Stimulated activated CD8-positive, alpha-beta memory T cell treated with anti-CD3 and anti-CD28 coated beads, Interleukin-2, amount 100 ng/mL, for 1 hour (primary cell): ENCODE measurements at places on chromosomes 7 and 10.

DNA sequence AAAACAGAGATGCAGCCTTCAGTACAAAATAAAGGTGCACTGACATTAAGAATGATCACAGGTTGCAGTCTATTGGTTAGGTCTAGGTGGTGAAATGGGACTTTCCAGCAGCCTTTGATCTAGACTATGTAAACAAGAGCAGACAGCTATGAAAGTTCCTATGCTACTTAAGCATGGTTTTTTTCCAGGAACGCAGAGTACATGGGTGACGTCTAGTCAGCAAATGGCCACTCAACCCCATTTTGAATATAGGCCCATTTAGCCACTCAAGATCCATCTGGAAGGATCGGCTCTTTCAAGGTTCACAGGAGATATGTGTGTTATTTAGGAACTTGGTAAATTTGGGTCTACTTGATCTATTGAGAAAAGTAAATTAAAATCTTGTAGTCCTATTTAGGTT is 1424.6 kb upstream of the LRRTM3 start:
- no peak for DNase-seq

GRCh38 chr10:72353028-72353964 is 1.4 kb downstream of the DNAJB12 start:
- no peak for DNase-seq

- DNase-seq: no peak
Measured at GRCh38 chr10:87651801-87652200, 7.9 kb upstream of the PAPSS2 start.

GRCh38 chr10:93495654-93496321 is 624 bp upstream of the CEP55 start:
- DNase-seq: no peak

GRCh38 chr7:79176859-79177477 is 276.5 kb downstream of the MAGI2 start:
- no peak for DNase-seq

DNA sequence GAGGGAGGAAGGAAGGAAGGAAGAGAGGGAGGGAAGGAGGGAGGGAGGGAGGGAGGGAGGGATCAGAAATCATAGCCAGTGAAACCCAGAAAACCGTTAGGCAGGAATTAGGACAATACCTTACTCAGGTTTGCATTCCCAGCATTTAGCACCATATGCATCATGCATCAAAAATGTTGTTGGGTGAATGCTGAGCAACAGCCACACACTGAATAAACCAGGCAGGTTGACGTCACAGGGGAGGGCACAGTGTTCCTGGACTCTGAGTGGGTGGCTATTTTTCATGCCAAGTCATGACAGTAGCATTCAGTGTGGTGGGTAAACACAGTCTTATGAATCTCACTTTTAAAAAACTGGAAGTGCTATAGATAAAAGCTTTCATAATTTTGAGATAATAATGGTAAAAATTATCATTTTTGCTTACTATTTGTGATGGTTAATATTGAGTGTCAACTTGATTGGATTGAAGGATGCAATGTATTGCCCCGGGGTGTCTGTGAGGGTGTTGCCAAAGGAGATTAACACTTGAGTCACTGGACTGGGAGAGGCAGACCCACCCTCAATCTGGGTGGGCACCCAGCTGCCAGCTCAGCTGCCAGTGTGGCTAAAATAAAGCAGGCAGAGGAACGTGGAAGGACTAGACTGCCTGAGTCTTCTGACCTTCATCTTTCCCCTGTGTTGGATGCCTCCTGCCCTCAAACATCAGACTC is 199.1 kb upstream of the PRKCQ start:
- no peak for DNase-seq

DNA sequence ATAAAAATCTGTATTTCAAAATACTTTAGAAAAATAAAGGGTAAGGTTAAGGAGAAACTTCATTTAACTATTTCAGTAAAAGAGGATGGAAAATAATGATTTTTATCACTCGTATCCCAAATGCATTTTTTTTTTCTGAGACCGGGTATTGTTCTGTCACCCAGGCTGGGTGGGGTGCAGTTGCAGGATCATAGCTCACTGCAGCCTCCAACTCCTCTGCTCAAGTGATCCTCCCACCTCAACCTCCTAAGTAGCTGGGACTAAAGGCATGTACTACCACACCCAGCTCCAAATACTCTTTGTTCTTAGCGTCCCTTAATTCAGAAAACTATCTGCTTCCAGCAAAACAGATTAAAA is 11.8 kb downstream of the KMT2C start:
- DNase-seq: no peak

GRCh38 chr7:2886391-2886790 is 42.3 kb upstream of the GNA12 start:
- no peak for DNase-seq

GRCh38 chr10:3778692-3779157 is 6.3 kb downstream of the KLF6 start:
- no peak for DNase-seq

GRCh38 chr7:14902589-14903067 is at the start of gene DGKB:
TSS of gene DGKB (minus strand) at chr7:14902751.
- no peak for DNase-seq

DNA sequence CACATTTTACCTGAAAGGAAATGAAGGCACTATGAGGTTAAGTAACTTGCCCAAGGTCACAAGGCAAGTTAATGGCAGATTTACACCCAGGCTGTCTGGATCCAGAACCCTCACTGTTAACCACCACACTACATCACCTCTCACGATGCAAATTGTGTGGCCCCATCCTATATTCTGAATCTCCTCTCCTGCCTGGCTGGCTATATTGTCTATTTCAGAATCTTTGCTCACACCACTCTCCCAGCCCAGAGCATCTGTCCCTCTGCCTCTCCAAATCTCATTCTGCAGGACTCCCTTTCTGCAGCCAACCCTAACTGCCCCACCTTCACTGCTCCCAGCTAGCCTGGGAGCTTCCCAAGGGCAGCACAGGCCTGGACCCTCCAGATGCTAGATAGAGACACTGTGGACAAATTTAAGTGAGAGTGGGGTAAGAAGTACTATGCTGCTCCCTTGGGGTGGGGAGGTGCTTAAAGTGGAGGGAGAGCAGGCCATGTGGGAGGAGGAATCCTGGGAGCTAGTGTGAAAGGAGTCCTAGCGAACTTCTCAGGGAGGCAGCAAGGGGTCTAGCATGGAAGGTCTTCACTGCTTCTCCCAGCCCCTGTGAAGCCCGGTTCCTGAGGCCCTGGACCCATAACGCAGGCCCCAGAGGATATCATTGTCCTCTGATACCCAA is 786 bp downstream of the CUEDC2 start:
- no peak for DNase-seq

DNA sequence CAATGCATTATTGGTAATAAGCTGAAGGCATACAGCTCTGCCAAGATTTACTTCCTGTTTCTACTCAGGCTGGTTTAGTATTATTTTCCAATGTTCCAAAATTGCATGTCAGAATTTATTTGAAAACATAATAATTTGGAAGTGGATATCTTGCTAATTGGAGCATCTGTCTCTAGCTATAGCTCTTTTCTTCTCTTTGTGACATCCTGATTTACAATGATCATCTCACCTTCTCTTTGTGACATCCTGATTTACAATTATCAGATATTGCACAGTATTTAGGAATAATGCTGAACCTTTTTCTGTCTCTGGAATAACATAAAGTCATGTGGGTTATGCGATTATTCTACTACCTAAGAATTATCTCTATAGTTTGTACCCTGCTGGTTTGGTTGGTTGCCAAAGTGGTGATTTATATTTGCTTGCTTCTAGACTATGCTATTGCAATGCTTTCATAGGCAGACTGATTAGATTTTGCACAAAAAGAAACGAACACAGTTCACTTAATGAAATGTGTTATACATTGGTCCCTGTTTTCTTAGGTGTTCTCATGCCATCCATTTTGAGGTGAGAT is 44.3 kb upstream of the CABCOCO1 start:
- DNase-seq: no peak

DNA sequence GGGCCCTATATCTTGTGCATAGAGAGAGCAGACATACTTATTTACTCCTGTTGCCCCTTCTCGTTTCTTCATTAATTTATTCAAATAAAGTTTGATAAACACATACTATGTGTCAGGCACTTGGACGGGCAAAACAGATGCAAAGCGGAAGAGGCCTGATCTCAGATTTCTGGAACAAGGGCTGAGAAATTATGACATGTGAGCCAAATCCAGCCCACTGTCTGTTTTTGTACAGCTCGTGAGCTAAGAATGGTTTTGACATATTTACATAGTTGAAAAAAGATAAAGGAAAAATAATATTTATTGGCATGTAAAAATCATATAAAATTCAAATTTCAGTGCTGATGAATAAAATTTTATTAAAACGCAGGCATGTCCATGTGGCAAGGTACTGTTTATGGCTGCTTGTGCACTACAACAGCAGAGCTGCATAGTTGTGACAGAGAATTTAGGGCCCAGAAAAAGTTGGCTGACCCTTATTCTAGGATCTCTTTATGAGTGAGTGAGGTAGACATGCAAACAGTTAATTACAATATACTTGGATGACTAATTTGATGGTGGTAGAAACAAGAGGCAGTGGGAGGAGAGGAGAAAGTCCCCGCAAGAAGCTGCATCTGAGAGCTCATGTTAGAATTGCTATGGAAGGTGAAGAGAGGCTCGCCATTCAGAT is 68.1 kb upstream of the ITPRID1 start:
- no peak for DNase-seq

DNA sequence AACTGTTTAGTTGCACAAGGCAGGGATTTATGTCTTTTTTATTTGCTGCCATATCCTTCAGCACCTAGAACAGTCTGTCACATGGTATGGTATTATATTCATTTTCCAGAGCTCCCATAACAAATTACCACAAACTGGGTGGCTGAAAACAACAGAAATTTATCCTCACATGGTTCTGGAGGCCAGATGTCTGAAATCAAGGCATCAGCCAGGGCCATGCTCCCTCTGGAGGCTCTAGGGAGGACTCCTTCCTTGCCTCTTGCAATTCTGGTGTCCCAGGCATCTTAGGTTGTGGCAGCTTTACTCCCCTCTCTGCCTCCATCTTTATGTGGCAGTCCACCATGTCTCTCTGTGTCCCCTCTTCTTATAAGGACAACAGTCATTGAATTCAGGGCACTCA is 43.1 kb downstream of the MET start:
- no peak for DNase-seq

DNA sequence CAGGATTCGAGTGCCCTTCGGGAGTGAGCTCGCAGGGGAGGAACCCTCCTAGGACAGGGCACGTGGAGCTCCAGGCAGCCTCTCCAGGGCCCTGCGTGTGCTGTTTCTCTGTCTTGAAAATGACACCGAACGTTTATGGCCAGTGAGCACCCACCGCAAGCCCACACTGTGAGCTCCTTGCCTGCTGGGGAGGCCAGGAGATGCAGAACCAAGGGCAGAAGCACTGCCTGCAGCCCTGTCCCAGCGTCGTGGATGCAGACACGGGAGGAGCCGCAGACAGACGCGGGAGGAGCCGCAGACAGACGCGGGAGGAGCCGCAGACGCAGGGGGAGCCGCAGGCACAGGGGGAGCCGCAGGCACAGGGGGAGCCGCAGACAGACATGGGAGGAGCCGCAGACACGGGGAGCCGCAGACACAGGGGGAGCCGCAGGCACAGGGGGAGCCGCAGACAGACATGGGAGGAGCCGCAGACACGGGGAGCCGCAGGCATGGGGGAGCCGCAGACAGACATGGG is 314.4 kb downstream of the PTPRN2 start:
- DNase-seq: no peak

DNA sequence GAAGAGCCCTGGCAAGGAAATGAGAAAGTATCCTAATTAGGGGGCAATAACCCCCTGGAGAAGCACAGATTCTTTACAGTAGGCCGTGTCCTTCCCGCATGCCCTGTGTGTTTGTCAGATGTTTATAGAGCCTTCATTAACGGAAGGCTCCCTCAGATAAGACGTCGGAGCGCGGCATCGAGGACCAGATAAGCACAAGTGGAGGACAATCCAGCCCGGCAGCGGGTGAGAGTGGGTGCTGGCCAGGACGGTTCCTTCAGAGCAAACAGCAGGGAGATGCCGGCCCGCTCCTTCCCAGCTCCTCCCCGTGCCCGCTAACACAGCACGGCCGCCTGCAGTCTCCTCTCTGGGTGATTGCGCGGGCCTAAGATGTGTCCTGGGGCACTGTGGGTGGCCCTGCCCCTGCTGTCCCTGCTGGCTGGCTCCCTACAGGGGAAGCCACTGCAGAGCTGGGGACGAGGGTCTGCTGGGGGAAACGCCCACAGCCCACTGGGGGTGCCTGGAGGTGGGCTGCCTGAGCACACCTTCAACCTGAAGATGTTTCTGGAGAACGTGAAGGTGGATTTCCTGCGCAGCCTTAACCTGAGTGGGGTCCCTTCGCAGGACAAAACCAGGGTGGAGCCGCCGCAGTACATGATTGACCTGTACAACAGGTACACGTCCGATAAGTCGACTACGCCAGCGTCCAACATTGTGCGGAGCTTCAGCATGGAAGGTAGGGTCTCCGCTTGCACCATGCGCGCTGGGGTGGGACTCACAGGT is at the start of gene GDF2:
TSS of gene GDF2 (plus strand) at position 155 of the 762 bp plus-strand sequence. CDS start at position 370, 215 bp downstream.
- DNase-seq: no peak

- DNase-seq: no peak
Measured at GRCh38 chr7:39670052-39670451, 46.7 kb downstream of the RALA start.

GRCh38 chr10:77422491-77423338 is 214.9 kb downstream of the KCNMA1 start:
- DNase-seq: no peak

DNA sequence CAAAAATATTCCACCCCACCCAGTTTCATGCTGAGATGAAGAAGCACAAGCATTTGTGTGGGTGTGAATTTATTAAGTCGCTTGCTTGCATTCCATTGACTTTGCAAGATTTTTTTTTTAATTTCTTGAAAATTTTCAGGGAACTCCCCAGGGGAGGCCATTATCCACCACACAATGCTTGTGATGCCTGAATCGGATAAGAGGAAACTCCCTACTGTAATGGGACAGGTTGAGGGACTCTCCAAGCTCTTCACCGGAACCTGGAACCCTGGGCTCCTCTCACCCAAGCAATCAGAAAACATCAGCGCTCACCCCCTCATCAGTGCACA is 153.6 kb upstream of the ZMIZ1 start:
- DNase-seq: no peak

- DNase-seq: no peak
Measured at GRCh38 chr10:123726381-123726780, 60.2 kb downstream of the GPR26 start.

DNA sequence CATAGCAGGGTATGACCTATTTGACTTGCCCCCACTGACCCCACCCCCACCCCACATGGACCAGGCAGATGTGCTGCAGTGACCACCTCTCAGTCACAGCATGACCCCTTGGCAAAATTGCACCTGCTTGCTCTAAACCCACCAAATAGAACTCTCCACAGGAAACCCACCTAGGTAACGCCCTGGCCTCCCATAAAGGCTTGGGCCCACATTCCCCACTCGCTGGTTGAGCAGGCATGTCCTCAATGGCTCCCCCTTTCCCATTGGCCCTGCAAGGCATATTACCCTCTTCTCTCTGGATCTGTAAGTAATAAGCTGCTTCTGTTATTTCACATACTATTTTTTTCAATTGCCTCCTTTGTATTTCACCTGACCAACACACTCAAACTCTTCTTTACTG is 2.7 kb downstream of the IFIT1 start:
- no peak for DNase-seq

- no peak for DNase-seq
Measured at GRCh38 chr7:22885797-22886261, 63.2 kb upstream of the TOMM7 start.
